Skeletal muscle cell (primary cell): ENCODE measurements at places on chromosomes 11 and 22.
A peak's percentile ranks its signal among the peaks of the same experiment; 100 is the strongest.

GRCh38 chr11:114180301-114181055 is 115.7 kb upstream of the NNMT start:
- DNase-seq, result no peak

DNA sequence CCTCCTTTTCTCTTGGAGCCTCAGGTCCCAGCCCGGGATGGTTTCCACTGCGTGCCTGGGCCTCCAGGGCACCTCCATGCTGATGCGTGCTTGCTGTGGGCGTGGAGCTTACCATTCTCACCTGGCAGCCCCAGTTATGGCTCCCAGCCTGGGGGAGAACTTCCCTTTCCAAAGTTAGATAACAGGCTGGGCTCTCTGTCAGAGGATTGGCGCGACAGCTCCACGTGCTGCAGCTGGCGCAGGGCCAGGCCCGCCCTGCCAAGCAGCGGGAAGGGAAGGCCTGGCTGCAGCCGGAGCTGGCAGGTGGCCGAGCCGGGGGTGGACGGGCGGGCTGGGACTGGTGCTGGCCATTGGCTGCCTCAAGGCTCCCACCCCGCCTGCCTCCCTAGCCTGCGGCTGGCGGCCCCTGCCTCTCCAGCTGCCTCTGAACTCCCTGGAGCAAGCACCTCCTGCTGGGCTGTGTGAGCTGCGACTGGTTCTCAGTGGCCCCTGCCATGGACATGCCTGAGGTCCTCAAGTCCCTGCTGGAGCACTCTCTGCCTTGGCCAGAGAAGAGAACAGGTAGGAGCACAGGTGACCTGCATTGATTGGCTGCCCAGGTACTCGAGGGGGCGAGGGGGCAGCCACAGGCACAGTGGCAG is 14.6 kb upstream of the TEF start:
- peak; percentile 91 for DNase-seq

DNA sequence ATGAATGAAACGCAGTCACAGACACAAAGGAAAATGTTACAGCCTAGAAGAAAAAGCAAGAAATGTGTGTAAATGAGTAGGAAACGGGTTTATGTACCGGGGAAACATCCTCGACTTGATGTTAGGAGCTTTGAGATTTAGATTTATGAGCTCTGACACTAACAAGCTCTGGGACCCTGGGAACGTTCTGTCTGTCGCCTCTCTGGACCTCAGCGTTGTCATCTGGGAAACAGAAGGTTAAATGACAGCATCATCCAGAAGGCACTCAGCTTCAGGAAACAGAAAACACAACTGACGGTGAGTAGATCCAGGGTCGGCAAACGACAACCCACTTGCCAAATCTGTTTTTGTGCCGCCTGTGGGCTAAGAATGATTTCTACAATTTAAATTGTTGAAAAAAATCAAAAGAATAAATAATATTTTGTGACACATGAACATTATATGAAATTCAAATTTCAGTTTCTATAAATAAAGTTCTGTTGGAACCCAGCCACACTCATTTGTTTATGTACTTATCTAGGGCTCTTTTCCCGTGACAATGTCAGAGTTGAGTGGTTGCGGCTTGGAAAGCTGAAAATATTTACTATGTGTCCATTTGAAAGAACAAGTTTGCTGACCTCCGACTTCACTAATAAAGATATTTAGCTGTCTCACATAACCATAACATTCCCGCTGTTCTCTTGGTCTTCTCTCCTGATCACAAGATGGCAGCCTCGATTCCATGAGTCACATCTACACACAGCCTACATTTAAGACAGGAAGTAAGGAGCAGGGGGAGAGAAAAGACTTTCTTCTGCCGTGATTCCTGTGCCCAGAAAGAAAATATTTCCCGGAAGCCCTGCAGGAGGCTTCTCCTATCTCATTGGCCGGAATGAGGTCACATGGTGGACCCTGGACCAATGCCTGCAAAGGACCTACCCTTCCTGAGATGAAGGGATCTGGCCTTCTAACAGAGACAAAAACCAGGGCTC is 47.1 kb upstream of the SYT13 start:
- peak; percentile 6 for DNase-seq

GRCh38 chr22:23225337-23225723 is 45.0 kb downstream of the BCR start:
- DNase-seq, result no peak

DNA sequence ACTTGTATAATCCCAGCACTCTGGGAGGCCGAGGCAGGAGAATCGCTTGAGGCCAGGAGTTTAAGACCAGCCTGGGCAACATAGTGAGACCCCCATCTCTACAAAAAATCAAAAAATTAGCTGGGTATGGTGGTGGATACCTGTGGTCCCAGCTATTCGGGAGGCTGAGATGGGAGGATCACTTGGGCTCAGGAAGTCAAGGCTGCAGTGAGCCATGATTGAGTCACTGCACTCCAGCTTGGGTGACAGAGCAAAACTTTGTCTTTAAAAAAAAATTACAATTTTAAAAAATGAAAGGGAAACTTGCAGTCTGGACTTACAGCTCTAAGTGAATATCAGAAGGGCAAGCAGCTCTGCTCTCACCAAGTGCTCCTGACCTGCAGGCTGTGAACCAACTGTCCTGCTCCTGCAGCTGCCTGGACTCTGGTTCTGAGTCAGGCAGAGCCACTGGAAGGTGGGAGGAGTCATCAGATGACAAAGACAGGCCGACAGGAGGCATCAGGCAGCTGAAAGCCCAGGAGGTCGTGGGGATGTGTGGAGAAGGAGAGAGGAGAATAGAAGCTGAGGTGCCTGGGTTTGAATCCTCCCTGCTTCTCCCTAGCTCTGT is 9.6 kb downstream of the SMTNL1 start:
- DNase-seq, result no peak

- DNase-seq, result no peak
Observed at GRCh38 chr11:73396251-73396930, 20.2 kb downstream of the RELT start.

- DNase-seq, result no peak
Observed at GRCh38 chr11:12124306-12124705, 13.9 kb downstream of the MICAL2 start.

GRCh38 chr11:36743039-36743438 is 145.0 kb upstream of the RAG2 start:
- DNase-seq, result no peak

DNA sequence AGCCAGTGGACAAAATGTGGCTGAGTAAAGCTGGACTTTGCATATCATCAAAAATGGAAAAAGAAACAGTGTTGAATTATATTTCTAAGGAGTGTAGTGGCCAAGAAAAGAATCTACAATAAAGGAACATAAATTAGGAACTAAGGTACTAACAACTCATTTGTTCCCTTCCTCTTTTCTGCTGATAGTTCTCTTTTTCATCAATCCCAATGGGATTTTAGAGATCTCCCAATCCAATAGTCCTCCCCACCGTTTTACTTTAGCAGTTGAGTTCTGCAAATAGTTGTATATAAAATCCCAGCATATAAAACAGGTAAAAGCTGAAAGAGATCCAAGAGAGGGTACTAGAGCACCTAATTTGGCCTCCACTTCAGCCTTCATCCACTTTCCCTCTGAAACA is 2.0 kb downstream of the PRCP start:
- no peak for DNase-seq

DNA sequence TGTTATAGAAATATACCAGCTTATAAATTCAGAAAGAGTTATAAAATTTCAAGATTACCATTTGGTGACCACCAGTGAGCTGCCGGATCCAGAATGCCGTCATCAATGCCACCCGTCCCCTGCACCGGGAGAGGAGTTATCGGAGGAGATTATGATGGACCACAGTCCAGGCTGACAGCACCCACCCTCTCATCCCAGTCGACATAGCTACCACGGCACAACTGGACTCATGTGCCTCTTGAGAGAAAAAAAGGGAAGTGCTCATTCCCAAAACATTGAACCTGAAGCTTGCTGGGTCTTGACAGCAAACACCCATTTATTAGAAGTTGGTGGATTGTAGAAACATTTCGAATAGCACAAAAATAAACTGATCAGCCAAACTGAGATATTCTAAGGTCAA is 1331.5 kb downstream of the TBC1D22A start:
- DNase-seq, result no peak

GRCh38 chr22:22111267-22111751 is 128.7 kb upstream of the TOP3B start:
- DNase-seq, result peak; percentile 56

- no peak for DNase-seq
Observed at GRCh38 chr22:21457023-21457787, 10.0 kb upstream of the TMEM191C start.

DNA sequence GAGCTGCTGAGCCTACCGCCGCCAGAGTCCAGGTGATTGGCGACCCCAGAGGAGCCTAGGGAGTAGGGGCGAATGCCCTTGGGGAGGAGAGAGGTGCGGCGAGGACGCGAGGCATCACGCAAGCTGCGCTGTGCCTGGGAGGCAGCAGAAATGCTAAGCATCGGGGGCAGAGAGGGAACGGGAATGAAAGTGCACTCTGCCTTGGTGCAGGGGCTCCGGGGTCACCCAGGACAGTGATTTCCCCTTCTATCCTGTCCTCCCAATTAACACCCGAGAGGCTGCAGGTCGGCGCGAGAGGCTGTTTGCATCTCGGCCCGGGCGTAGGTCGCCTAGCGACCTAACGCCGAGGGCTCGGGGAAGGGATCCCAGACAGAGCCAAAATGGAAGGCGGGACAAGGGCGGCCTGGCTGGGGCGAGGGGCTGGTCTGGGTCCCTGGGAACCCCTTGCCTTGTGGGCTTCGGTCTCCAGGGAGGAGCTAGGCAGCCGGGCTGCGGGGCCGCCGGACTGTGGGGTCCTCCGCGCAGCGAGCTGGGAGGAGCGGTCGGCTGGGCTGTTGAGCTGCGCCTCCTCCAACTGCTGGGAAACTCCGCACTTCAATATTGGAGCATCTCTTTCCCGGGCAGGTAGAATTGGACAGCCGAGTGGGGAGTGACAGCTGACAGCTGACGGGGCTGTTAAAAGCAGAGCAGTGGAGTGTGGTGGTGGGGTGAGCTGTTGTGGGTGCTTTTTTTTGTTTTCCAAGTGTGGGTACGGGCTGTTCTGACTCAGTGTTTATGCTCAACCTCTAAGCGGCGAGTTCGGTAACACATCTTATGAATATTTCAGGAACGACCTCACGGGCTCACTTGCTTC is 657 bp downstream of the ELMOD1 start:
- no peak for DNase-seq

- no peak for DNase-seq
Observed at GRCh38 chr22:44930711-44931035, 79.1 kb downstream of the PHF21B start.

GRCh38 chr11:1574238-1574932 is 2.3 kb upstream of the DUSP8 start:
- DNase-seq, result no peak

DNA sequence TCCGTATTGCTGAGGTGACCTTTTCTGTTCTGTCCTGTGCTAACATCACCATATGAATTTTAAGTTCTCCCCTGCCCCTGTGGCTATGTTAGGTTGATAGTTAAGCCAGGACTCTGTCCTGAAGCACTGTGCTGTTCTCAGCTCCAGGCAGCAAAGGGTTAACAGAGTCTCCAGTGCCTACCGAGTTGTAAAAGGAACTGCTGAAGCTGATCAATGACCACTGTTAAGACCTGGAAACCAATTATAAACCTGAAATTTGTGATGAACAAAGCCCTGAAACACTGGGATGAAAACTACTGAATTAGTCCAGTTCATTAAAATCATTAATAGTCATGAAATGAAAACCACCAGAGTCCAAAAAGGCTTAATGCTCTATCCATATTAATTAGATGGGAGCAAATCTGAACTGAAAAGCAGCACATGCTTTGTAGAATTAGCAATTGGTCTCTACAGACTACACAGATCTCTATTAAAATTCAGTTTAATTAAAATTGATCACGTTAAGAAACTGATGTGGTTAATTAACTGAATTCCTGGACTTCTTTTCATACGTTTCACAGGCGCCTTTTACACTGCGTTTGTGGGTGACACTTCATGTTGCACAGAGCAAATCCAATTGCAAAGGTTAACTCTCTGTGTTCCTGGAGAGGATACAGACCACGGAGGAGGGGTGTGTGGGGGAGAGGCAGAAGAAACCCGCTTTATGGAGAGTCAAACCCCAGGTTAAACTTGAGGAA is 188.5 kb upstream of the MPPED2 start:
- no peak for DNase-seq

GRCh38 chr11:119706029-119706428 is 23.0 kb downstream of the NECTIN1 start:
- no peak for DNase-seq

GRCh38 chr11:67996622-67997474 is 7.0 kb downstream of the UNC93B1 start:
- no peak for DNase-seq

DNA sequence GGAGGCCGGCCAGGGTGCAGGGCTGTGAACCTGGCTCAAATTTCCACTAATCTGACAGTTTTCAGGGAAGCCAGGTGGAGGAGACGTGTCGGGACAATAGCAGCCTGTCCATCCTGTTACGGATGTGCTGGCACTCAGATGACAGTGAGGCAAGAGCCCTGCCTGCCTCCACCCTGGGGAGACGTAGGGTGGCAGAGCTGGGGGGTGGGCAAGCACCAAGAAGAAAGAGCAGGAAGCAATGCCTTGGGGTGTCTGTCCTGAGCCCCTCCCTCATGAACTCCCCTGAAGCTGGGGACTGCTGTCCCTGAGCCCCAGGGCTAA is 10.0 kb upstream of the TRIM29 start:
- DNase-seq, result no peak

DNA sequence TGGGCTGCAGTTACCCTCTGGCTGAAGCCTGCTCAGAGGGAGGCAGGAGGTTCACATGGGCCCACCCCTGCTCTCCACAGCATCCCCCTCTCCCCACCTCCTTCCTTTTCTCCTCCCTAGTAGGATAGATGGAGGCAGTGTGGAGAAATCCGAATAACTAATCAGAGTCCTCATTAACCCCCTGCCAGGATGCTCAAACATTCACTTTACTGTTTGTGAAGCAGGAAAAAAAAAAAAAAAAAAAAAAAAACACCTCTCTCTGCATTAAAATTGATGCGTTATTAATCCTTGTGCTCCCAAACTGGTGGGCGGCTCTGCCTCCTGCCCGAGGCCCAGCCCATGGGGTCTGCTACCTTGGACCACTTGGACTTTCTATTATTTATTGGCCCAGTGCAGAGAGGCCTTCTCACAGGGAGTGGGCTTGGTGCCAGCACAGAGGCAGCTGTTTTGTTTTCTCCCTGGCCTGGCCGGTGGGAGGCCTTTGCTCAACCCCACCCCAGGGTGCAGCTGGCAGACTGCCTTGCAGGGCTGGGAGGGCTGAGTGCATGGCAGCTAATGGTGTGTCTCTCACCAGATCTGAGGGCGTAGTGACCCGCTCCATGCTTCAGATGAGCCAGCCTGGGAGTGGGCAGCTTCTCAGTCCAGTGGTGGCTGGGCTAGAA is 150.7 kb downstream of the PKNOX2 start:
- DNase-seq, result peak; percentile 47

DNA sequence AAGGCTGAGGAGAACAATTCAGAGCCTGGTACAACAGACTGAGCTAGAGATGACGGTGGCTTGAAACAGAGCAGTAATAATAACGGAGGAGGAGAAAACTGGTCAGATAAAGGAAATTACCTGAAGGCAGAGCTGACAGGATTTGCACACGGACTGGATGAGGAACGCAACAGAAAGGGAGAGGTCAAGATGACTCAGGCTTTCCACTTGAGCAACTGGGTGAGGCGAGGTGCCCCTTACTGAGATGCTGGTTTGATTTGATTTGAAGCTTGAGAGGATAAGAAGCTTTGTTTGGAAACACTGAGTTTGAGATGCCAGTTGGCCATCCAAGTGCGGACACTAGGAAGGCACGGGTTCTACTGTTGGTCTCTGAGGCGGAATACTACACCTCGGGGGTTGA is 35.4 kb upstream of the NRIP3 start:
- DNase-seq, result no peak
